ENCODE measurements at places on chromosomes 2 and 18.

GRCh38 chr2:16008331-16008850, 68.0 kb downstream of the MYCN start:
- DNase-seq = no peak

- no peak for DNase-seq
Measured at GRCh38 chr2:100264651-100265050, 57.6 kb downstream of the LONRF2 start.

DNA sequence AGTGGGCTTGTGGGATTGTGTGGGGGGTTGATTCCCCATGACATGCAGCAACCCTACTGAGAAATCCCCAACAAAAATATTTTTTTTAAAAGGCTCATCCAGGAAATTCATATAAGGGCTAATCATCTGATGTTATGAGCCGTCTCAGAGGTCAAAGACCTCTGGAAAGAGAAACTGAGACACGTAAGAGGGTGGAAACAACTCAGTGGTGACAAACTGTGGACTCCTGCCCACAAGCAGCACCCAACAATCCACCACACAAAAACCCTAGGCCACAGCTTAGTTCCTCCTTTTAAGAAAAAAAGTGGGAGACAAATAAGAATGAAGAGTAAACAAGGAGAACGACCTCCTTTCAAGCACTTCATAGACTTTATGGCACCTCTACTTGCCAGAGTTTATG, 1096.1 kb upstream of the NRXN1 start:
- DNase-seq = no peak

DNA sequence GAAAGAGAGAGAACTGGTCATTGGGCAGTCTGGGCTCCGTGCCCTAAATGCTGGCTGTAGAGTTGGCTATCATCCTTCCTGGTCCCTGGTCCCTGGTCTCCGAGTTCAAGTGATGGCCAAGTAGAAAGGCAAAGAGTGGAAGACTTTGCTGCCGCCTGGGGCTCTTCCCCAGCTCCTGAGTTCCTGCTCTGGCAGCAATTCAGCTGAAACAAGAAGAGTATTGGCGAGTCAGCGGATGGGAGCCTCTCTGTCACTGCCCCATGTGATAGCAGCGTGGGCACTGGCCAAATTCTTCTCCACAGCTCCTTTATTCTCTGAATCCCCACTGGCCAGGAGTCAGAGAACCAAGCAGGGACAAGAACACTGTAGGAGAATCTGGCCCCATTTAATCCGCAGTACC, 351.0 kb upstream of the POU3F3 start:
- DNase-seq = peak; percentile 91

DNA sequence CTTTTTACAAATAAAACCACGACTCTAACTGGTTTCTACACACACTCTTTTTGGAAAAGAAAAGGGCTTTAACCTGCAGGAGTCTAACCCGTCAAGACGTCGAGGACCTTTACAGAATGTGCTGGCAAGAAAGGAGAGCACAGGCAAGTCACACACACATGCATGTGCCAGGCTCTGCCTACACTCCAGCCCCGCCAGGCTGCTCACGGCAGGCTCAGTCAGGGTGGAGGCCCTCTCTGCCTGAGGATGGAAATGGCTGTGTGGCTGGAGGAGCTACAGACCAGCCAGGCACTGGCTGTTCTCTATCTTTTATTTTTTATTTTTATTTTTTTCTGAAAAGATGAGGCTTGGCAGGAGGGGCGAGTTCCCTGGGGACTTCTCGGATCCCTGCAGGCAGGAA, 10.2 kb downstream of the SIX3 start:
- no peak for DNase-seq

DNA sequence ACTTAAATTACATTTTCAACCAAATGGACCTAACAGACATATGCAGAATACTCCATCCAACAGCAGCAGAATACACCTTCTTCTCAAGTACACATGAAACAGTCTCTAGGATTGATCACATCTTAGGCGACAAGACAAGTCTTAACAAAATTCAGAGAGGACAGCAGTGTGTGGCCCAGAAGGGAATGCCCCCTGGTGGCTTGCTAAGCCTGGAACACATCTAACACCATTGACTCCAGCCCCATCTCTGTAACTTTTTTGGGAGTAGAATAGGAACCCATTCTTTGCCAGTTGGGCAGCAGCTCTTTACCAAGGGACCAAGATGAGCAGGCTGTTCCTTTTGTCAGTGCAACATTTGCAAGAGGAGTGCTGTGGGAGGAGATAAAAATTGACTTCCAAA, 249.9 kb downstream of the PLCL1 start:
- no peak for DNase-seq

- DNase-seq = no peak
Measured at GRCh38 chr2:237027712-237028029, 58.0 kb upstream of the COPS8 start.

- no peak for DNase-seq
Measured at GRCh38 chr18:78981989-78982620, 2.5 kb downstream of the SALL3 start.

DNA sequence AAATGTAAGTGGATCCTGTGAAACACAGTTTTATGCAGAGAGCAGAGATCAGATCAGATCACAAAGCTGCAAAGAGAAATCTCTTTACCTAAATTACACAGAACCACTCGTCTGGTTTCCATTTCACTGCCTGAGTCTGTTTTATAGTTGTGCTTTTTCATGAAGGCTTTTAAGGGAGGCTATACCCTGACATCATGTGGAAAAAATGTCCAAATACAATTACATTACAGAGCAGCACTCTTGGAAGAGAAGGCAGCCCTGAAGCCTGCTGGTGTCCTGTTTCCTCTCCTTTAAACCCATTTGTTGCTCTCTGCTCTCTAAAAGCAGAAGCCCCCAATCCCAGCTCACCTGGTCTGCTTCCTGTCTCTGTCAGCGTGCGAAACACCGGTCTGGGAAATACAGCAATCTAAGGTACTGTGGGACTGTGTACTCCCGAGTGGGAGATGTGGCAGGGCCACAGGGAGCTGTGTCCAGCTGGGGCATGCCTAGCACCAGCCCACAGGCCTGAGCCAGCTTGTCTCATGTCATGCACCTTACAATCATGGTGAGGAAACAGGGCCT, 24.8 kb upstream of the ZFP36L2 start:
- no peak for DNase-seq

DNA sequence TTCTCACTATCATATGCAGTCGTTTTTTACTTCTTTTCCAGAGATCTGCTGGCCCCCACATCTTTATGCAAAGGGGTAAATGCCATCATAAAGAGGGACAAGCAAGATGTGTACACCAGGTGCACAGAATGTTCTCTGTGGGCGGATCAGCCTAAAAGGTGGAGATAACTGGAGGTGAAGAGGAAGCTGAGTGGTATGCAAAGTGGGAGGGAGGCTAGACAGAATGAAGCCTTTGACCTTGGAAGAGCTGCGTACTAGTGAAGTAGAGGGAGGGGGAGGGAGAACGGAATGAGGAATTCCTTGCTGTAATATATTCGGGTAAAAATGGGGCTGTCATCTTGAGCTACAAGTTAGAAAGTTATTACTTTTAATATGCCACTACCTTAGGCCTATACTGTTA, 287.5 kb upstream of the VRK2 start:
- no peak for DNase-seq

GRCh38 chr18:80046431-80046830, 12.2 kb downstream of the RBFA start:
- DNase-seq = no peak

GRCh38 chr2:66494708-66495107, 59.8 kb downstream of the MEIS1 start:
- DNase-seq = no peak

DNA sequence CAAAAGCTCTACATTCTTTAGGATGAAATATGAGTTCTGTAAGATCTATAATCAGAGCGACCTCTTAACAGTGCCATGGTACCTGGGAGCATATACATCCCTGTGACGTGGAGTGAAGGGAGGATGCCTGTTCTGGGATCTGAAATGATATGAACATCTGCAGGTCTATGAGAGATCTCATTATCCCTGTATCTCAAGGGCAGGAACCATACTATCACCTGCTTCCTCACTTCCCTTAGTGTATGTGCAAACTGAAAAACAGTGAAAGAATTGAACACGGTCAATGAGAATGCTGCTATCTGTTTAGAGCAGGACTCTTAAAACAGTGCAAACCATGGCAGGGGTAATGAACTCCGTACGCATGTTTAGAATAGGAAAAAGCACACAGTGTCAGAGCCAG, 364.0 kb downstream of the LPIN1 start:
- DNase-seq = no peak

DNA sequence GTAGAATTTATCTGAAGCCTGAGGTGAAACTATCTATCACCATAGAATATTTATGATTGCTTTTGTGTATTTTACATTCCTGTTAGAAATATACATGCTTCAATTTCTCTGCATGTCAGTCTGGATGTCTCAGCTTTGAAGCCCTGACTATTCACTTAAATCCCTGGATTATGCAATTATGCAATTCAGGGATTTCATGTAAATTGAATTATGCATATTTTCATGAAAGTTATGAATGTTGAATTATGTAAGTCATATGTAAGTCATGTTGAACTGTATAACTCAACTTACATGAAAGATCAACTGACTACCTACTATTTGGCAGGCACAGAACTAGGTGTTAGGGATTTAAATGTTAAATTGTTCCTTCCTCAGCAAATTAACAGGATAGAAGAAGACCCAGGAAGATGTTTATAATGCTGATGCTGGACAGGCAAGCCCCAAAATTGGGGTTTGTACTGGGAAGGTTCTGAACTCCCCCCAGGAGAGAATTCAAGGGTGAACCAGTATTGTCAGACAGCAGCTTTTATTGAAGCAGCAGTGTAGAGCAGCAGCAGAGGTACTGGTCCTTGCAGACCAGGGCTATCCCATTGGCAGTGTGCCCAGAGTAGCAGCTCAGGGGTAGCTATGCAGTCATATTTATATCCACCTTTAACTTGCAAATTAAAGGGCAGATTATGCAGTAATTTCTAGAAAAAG, 236.5 kb downstream of the ZNF804A start:
- no peak for DNase-seq

- no peak for DNase-seq
Measured at GRCh38 chr2:200658278-200658864, 72.6 kb downstream of the AOX1 start.

DNA sequence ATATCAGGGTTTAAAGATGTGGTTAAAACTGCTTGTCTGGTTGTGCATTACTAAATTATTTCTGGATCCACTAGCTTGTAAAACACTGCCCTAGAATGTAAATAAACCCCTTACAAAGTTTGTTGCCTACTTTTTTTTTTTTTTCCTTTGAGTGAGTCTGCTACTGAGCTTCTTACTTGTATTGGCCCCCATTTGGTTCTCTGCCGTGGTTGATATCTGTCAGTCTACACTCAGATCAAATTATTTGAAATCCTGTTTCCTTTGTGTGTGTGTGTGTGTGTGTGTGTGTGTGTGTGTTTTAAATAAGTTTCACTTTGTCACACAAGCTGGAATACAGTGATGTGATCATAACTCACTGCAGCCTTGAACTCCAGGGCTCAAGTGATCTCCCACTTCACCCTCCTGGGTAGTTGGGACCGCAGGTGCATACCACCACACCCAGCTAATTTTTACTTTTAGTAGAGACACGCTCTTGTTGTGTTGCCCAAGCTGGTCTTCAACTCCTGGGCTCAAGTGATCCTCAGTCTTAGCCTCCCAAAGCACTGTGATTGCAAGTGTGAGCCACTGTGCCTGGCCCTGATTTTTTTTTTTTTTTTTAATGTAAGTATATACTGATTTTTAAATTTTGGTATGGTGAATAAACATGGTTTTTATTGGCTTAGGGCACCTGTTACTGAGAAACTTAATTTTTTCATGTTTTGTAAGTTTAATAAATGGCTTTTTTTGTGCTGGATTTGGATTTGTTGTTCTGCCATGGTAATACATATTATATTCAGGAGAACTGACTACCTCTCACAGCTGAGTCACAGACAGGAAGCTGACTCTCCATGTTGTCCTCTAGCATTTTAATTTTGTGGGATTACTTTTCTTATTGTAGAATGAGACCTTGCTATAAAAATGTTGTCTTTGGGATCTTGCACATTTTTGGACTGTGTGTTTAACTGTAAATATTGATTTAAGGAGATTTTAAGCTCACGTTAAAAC, 48.5 kb downstream of the MAP4K4 start:
- DNase-seq = no peak

- DNase-seq = no peak
Measured at GRCh38 chr2:143177096-143177786, 48.0 kb downstream of the ARHGAP15 start.

DNA sequence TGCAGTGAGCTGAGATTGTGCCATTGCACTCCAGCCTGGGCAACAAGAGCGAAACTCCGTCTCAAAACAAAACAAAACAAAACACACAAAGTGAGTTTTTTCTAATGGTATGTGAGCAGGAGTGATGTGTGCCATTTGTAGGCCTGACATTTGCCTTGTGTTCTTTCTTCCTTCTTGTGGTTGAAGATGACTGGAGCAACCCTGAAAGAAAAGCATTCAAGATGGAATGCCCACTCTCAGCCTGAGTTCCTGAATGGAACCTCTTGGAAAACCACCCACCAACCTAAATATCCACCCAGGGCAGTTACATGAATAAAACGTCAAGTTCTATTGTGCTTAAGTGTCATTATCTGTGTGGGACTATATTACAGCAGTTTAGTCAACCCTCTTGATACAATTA, 26.5 kb downstream of the PGAP1 start:
- no peak for DNase-seq

- DNase-seq = no peak
Measured at GRCh38 chr2:125576558-125576957, 1079.4 kb upstream of the GYPC start.

- no peak for DNase-seq
Measured at GRCh38 chr2:1563943-1564891, 151.0 kb downstream of the TPO start.

DNA sequence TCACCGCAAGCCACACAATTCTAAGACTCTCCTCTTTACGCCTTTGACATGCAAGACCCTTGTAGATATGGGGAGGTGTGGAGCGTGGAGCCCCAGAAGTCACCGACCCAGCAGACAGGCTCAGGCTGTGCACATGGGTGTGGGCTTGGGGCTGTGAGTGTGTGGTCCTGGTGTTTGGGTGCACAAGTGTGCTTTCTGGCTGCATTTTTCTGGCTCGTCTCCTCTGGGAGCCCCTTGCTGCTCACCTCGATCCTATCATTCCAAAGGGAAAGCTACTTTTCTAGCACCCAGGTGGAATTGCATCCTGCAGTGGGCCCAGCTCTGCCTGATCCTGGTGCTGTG, 143.0 kb downstream of the ACOXL start:
- no peak for DNase-seq

DNA sequence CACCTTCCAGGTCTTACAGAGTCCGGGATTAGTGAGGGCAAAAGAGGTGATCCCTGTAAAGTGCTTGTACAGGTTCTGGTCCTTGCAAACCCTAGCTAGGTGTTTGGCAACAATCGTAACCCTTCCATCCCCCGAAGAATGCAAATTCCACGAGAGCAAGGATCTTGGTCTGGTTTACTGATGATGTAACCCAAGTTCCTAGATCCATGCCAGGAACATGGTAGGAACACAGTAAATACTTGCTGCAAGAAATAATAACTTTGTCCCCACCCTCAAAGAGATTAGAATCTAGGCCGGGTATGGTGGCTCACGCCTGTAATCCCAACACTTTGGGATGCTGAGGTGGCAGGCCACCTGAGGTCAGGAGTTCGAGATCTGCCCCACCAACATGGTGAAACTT, 6.8 kb upstream of the NEU2 start:
- DNase-seq = no peak

Data from dorsolateral prefrontal cortex (tissue), 122 donors.